ENCODE measurements at places on chromosomes 7 and 10. TPM values are rescaled to one million over a fixed set of nuclear protein-coding genes. Genes with fewer than 3 reads are reported as not detected.

- no peak for DNase-seq
Observed at GRCh38 chr10:109587366-109587765, 335.9 kb downstream of the XPNPEP1 start.

GRCh38 chr7:6571160-6571779, 6.0 kb upstream of the ZDHHC4 start:
- no peak for DNase-seq

DNA sequence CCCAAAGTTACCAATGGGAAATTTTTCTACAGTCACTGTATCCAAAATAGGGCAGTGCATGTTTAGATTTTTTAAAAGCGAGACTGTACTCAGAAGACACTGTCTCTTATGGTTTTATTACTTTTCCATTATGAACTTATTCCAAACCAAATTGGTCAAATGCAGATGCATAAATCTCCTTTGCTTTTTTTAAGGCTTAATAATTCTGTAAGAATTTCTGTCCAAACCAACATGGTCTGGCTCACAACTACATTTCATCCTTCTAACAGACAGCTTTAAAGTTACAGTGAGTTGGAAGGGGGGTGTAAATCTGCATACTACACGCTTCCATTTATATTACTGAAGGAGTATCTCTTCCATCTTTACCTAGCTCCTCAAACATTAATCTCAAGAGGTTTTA, 199.2 kb downstream of the SLC25A13 start:
- DNase-seq, result no peak

GRCh38 chr10:1061930-1062774, 6.0 kb downstream of the WDR37 start:
- DNase-seq, result no peak

GRCh38 chr10:130709415-130709814, 573.2 kb downstream of the GLRX3 start:
- DNase-seq, result no peak

DNA sequence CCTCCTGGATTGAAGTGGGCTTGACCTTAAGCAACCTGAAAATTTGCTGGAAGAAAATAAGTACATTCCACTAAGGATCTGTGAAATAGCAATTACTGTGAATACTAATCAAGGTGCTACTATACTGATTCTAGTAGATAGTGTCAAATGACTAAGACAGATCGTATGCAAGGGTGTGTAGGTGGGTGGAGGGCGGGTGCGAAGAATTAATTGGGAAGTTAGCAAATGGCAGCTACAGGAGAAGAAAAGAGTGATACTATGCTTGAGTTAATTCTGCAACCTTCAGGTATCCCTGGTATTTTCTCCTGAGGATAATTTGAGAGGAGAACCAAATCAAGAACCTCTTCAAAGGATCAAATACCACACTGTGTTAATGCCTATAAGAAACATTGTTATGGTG, 501.9 kb downstream of the INHBA start:
- DNase-seq, result no peak

DNA sequence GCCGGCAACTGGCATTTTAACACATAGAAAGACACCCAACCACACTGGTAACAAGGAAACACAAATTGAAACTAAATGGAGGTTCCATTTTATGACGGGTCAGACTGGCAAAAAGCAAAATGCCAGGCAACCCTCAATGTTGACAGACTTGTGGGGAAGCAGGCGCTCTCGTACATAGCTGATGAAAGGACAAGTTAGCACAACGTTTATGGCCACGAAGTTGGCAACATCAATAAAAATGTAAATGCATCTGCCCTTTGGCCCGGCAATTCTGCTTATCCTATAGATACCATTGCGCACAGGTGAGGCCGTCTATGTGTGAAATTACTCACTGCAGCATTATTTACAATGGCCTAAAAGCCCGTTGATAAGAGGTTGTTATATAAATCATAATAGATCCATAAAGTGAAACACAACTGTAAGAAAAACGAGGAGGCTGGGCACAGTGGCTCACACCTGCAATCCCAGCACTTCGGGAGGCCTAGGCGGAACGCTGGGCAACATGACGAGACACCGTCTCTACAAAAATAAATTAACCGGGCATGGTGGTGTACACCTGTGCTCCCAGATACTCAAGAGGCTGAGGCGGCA, 39.8 kb downstream of the FOXL3 start:
- peak; percentile 6 for DNase-seq

GRCh38 chr10:97259119-97259518, 33.3 kb downstream of the ARHGAP19 start:
- no peak for DNase-seq

PLAU gene
- 20.1 TPM for total RNA-seq

OIT3 gene
- total RNA-seq, result 0.29 TPM

ARMC3 gene
- not detected for total RNA-seq

DDIT4 gene
- 112 TPM for total RNA-seq

SLC37A3 gene
- 11.4 TPM for total RNA-seq

GPR141 gene
- total RNA-seq, result 0.56 TPM
